ENCODE measurements at places on chromosomes 4 and X.

DNA sequence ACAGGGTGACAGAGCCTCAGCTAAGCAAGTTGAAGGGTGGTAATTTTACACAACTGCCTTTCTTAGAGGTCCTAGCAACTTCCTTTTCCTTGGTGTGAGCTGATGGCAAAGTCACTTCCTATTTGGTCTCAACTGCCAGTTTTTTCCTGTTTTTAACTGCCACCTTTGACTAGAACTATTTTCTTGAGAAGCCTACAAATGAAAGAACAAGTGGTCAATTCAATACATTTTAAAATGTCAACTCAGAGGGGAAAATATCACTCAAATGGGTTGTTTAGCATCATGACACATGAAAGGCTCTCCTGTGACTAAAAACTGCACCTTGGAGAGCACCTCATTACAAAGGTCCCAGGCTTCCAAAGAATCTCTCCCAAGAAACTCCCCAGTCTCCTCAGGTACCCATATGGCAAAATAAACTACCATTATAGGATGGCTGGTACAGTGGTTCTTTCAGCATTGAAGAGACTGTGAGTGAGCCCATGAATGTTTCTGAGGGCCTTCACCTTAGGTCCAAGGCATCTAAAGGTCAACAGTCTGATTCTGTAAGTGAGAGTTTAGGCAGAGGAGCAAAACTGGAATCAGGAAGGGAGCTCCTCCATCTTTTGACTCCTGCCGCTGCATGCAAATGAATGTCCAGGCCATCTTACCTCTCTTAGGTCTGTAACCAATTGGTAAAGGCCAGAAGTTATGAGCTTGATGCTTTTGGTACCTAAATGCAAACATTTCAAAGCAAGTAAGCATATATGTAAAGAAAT, 5.5 kb upstream of the STK26 start:
- DNase-seq: no peak

GRCh38 chr4:184066584-184067300, 150.9 kb downstream of the ENPP6 start:
- DNase-seq: no peak

DNA sequence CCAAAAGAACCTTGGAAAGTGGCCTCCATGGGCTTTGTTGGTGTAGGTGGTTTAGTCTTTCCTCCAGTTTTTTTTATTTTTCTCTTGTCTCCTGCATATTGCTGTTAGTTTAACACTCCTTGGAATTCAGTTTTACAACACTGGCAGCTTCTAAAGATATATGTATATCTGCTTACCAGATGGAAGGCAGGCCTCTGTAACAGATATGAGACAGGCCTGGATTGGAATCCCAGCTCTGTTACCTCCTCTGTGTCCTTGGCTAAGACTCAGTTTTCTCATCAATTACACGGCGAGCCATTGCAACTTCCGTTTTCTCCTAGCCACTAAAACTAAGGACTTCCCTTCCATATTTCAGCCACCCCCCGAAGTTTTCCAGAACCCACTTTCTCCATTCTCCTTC, 133.4 kb upstream of the SMAD1 start:
- DNase-seq: no peak

DNA sequence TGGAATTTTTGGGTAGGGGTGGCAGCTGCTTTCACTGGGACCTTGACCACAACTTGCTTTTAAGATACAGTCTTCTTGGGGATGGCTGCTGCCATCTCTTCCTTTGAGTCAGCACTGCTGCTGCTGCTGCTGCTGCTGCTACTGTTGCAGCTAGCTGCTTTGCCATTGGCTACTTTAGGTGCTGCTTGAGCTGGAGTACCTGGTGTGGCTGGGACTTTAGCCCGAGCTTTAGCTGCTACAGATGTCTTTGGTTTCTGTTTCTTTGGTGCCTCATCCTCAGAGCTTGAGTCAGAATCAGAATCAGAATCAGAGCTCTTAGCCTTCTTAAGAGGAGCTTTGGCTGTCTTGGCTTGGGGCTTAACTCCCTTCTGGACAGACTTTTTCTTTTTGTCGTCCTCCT, 52.2 kb downstream of the FAM9B start:
- DNase-seq: no peak

- DNase-seq: no peak
Observed at GRCh38 chrX:130772105-130772775, 130.8 kb downstream of the ENOX2 start.

DNA sequence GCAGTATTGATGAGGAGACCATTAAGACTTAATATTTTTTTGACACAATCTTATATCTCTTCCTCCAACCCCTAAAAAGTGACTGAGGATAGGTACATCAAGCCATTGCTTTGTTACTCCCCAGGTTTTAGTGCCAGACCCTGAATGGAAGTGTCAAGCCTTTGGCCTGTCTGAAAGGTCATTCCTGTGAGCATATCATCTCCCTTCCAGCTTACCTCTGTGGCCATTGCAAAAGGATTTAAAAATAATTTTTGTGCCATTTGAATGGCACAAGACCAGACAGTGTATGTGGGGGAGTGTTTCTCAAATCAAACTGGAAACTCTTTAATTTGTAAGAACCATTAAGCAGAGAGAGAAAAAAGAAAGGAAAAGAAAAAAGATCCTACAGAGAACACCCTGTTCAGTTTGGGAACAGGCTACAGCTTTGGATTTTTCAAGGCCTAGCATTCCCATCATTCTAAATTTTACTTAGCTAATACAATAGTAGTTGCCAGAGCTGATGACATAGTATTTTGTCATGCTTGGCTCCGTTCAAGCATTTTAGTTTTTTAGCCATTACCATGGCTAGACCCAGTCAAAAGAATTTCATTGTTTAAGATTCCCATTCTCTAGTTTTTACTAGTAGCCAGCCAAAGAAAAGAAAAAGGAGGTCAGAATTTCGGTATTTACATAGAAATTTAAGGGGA, 49.6 kb downstream of the HPF1 start:
- DNase-seq: no peak

- no peak for DNase-seq
Observed at GRCh38 chrX:153434801-153435200, 11.1 kb downstream of the TREX2 start.

DNA sequence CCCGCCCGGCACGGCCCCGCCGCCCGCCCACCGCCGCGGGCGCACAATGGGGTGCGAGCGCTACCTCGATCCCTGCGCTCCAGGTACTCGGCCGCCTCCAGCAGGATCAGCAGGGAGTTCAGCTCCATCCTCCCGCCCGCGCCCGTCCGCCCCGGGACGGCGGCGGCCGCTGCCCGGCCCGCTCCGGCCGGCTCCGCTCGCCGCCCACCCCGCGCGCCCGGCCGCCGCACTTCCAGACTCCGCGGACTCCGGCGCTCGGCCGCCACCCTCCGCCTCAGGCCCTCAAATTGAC, at the start of gene MXD4:
Gene MXD4, minus strand, starts transcription at position 257 of the 292 bp plus-strand sequence. Its CDS starts 129 bp downstream, at position 128.
- DNase-seq: no peak

DNA sequence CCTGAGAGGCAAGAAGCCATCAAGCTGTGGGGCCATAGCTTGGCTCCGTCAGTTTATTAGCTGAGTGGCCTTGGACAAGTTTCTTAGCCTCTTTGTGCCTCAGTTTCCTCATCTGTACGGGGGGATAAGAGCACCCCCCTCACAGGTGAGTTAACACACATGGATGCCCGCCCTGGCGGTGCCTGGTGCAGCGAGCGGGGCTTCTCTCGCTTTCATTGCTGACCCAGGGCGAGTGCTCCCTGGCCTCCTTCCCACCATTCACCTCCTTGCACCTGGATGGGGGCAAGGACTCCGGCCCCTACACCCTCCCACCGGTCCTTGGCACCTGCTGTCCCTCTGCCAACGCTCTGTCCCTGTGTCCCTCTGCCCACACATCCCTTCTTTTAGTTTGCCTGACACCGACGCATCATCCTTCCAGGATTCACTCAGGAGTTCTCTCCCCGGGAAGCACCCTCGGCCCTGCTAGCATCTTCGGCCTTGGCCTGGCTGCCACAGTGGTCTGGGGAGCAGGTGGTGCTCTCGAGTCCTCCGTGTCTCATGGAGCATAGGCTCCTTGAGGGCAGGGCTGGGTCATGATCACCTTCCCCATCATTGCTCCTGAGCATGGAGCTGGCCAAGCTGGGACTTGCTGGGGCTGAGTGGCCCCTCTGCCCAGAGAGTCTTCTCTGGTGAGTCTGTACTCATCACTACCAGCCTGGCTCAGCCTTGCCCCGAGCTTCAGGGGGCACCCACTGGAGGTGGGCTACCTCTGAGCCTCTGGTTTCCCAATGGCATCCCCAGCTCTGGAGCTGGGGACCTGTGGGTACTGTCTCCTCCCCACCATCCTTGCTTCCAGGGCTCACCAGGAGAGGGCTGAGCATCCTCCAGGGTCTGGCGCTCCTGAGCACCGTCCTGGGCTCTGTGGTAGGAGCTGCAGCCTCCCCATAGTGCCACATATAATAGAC, 53.8 kb upstream of the SORCS2 start:
- DNase-seq: no peak

DNA sequence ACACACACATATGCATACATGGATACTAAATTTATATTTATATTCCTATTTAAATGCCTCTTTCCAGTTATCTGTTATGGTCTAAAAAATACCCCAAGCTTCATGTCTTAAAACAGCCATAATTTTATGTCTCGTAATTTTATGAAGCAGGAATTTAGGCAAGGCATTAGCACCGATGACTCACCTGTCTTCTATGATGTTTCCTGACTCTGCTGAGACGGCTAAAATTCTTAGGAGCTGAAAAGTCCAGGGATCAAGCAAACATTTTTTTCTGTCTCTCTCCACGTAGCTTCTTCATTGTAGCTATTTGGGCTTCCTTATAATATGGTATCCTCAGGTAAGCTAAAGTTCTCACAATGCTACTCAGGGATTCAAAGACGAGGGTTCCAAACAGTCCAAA, 930.3 kb downstream of the STIM2 start:
- DNase-seq: no peak

DNA sequence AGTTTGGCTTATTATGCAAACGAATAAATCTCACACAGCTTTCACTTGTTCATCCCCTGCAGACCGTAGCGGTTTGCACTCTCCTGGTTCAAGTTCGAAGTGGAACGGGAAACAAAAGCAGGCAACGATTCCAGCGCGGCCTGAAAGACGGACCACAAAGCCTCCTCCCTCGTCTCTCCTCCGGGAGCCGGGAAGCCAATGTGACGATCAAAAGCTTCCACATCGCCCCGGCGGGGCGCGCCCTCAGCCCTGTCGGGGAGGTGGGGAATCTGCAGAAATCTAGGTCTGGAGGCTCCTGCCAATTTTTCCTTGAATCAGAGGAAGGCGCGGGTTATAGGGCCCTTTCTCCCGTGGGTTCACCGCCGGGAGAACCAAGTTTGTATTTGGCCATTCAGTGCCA, 16.9 kb upstream of the ZIC3 start:
- DNase-seq: peak; percentile 61

DNA sequence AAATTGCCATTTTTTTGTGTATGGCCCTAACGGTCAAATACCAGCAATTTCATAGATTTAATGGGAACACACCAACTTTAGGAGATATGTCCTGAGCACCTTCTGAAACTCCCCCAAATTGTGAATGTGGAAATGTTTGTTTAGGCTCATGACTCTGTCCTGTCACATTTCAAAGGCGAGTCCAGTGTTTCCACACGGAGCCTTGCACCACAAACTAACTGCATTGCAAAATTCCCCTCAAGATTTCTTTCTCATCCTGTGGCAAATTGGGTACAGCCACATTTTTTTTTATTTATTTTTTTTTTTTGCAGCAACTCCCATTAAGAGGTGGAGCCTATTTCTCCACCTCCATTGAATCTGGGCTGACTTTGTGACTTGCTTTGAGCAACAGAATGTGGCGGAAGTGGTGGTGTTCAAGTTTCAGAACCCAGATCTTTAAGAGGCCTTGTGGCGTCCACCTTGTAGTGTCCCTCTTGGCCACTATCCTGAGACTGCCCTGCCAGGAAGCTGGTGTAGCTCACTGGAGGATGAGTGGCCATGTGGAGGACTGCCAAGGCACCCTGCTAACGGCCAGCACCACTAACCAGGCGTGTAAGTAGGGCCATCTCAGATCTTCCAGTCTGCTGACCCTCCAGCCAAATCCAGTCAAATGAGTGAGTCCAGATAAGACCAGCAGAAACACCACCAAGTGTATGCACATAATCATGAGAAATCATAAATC, 172.4 kb upstream of the SCML1 start:
- DNase-seq: no peak

- DNase-seq: no peak
Observed at GRCh38 chr4:167721617-167722486, 370.5 kb upstream of the ANXA10 start.

DNA sequence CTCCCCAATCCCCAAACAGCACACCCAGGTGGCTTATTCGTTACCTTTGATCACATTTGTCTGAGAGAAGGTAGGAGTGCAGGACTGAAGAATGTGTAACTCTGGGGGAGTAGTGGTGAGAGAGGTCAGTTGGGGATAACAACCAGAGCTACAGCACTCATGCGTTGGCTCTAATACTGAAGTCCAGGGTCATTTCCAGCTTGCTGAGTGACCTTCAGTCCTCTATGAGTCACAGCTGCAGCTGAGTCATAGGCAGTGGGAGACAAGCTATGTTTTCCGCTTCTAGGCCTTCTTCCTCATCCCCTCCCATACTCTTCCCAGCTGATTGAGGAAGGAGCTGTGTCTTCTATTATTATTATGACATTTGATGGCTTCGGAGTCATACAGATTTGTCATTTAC, 31.6 kb upstream of the CT47C1 start:
- DNase-seq: no peak

- DNase-seq: no peak
Observed at GRCh38 chr4:95675623-95676022, 126.8 kb upstream of the UNC5C start.

DNA sequence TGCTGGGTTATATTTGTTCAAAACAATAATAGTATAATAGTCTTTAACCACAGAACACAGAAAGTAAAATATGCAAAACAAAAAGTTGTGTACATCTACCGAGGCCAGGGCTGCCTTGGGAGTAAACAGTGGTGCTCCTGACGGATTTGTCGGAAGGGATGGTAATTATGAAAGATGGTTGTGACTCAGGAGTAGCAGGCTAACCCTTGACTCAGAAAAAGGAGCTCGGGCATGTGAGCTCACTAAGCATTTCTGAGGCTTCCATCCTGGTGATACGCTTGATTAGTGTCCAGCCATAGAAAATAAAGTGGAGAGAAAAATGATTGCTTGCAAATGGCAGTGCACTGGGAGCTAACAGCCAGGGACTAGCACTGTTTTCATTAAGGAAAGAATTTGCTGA, 53.2 kb upstream of the SPANXB1 start:
- no peak for DNase-seq

All from endodermal cell (in vitro differentiated cells).